OCI-M1 (cell line): ENCODE measurements at places on chromosomes 1 and 21.

DNA sequence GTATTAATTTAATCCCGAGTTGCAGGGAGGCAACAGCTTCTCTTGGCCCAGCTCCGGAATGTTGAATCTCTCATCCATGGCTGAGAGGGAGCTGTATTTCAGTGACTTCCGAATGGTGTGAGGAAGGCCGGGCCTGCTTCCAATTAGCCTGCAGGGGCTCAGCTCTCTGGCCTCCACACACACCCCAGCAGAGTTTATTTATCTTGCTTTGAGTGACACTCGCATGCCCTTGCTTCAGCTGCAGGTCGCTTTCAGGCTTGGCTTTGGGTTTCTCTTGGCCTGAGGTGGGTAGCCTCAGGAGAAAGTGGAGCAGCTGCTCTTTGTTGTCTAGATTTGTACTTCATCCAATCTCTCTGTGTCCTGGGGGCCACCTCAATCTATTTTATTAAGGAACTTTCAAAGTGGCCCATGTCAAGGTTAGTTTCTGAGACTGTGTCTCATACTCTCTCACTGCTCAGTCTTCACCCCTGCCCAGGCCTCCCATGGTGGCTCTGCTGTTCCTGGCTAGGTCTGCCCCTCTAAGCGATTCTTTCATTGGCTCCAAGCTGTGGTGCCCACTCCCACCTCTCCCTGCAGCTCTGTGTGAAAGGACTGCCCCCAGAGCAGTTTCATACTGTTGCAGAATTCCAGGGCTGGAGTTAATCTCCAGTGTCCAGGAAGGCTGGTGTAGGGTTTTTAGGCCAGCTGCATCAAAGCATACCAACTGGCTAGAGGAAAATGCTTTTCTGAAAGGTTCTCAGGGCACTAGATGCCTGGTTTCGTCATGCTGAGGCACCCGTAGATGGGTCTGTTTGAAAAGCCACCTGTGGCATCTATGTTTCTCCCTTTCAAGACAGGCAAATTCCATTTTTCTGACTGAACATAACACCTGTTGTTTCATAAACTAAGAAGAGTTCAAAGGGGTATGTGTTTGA is 153.5 kb downstream of the PLXNA2 start:
- DNase-seq = no peak

- no peak for DNase-seq
These were observed 430 bp downstream of the FBXO2 start for GRCh38 chr1:11653861-11654136.

DNA sequence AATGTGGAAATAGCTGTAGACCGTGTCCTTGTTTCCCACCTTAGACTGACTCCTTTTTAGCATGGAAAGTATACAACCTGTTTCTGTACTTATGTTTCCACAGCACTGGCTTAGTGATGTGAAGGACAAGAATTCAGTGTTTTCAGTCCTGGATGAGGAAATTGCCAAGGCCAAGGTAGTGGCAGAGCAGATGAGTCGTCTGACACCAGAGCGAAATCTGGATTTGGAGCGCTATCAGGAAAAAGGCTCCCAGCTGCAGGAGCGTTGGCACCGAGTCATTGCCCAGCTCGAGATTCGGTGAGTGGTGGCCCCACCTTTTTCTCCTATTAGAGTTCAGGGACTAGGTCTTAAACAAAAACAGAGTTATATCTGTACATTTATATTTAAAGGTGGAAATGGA is 112.6 kb downstream of the MACF1 start:
- DNase-seq = no peak

GRCh38 chr1:199287647-199288046 is 648.8 kb downstream of the PTPRC start:
- no peak for DNase-seq

DNA sequence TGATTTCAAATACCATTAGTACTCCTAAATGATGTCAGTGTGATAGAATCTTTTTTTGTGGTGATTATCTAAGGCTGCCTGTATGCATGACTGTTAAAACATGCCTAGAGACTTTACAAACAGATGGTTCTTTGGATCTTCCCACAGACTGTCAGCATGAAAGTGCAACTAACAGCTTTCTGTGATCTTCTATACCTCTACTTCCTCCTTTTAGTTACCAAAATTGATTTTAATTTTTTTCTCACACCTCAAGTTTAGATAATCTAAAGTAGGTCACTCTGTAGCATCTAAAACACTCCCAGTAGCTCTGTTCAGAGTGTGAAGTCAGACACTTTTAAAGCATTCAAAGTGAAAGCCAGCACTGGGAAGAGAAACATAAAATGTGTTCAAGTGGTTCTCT is 534.5 kb downstream of the PTPRC start:
- DNase-seq = peak; percentile 90
